Hematopoietic multipotent progenitor cell treated with erythropoietin and hydrocortisone succinate and interleukin-3 and kit ligand, for 8 days (in vitro differentiated cells): ENCODE measurements at places on chromosomes 13 and 19.

DNA sequence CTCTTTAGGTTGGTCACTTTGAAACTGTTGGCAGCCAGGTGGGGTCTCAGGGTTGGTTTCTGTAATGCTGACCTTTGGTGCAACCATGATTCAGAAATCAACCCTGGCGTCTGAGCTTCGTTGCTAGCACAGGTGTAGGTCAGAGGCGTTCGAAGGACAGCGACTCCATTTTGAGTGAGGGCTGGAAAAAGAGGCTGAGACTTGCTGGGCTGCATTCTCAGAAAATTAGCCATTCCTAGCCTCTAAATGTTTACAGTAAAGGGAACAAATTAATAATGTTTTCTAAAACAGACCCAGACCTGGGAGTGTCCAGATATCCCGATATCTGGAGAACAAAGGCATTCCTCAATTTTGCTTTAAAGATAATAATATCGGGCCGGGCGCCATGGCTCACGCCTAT, 29.2 kb downstream of the RHPN2 start:
- DNase-seq = no peak

DNA sequence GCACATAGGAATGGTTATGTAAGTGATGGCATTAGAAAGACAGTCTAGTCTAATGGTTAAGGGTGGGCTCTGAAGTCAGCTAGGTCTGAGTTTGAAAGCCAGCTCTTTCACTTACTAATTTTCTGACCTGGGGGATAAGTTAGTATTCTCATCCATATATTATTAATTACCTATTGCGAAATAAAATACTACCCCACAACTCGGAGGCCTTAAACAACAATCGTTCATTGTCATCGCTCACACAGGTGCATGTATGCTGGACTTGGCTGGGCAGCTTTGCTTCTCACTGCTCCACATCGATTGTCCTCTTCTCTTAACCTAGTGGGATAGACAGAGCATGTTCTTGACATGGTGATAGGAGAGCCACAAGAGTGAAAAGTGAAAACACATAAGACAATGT, 54.7 kb downstream of the TNFSF11 start:
- DNase-seq = no peak

DNA sequence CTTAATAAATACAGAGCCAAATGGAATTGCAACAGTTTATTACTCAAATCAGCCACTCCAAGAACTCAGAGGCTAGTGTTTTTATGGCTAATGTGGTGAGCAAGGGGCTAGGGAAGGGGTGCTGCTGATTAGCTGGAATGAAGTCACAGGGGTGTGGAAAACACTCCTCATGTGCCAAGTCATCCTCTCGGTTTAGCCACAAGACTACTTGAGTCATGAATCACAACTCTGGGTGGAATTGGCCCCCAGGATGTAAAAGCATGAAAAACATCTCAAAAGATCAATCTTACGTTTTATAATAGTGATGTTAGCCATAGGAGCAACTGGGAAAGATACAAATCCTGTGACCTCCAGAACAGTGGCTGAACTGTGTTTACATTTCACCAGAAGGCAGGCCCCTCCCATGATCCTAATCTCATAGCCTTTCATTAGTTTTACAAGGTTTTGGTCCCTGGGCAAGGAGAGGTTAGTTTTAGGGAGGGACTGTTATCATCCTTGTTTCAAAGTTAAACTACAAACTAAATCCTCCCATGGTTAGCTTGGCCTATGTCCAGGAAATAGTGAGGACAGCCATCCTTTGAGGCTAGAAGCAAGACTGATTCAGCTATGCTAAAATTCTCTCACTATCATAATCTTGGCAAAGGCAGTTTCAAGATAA, 2020.1 kb upstream of the PCDH20 start:
- no peak for DNase-seq

GRCh38 chr13:77767413-77767812, 69.9 kb downstream of the SLAIN1 start:
- DNase-seq = no peak

- DNase-seq = no peak
These were observed 110.3 kb upstream of the ABCC4 start for GRCh38 chr13:95411428-95412040.
